ENCODE measurements at places on chromosomes 12 and 14.

- no peak for DNase-seq
Observed at GRCh38 chr12:101582937-101583336, 11.8 kb upstream of the MYBPC1 start.

DNA sequence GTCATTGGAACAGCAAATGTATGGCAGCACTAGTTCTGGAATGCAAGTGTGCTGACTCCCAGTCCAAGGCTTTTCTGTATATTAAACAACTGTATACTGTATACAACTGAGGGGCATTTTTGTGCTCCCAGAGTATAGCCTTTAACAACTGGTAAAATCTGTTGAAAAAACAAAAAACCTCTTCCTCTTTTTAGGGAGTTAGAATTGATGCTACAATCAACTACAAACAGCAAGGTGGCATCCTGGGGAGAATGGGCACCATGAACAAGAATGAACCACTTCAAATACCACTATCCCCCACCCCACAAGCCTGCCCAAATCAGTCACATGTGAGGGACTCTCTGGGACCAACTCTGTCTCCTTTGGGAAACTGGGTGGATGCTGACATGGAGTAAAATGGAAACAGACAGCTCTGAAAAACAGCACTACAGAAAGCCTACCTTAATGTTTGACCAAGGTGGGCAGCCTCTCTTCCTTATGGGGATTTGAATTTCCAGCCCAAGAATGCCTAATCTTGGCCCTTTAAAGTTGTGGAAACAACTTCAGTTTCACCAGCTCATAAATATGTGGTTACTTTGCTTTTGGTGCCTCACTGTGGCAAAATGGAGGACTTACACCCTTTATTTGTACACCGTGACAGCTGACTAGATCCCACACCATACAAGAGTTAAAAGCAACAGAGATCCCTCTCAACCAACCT, 7.5 kb downstream of the VTI1B start:
- no peak for DNase-seq

DNA sequence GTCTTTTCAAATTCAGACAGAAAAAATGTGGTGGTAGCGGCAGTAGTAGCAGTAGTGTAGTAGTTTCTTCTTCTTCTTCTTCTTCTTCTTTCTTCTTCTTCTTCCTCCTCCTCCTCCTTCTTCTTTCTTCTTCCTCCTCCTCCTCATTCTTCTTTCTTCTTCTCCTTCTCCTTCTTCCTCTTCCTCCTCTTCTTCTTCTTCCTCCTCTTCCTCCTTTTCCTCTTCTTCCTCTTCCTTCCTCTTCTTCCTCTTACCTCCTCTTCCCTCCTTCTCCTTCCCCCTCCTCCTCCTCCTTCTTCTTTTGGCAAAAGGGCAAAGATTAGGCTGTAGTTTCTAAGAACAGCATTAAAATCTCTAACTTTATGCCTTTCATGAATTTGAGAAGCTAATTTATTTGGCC, 59.6 kb upstream of the INSM2 start:
- no peak for DNase-seq

- DNase-seq = no peak
Observed at GRCh38 chr14:39733741-39734140, 301.5 kb upstream of the FBXO33 start.

DNA sequence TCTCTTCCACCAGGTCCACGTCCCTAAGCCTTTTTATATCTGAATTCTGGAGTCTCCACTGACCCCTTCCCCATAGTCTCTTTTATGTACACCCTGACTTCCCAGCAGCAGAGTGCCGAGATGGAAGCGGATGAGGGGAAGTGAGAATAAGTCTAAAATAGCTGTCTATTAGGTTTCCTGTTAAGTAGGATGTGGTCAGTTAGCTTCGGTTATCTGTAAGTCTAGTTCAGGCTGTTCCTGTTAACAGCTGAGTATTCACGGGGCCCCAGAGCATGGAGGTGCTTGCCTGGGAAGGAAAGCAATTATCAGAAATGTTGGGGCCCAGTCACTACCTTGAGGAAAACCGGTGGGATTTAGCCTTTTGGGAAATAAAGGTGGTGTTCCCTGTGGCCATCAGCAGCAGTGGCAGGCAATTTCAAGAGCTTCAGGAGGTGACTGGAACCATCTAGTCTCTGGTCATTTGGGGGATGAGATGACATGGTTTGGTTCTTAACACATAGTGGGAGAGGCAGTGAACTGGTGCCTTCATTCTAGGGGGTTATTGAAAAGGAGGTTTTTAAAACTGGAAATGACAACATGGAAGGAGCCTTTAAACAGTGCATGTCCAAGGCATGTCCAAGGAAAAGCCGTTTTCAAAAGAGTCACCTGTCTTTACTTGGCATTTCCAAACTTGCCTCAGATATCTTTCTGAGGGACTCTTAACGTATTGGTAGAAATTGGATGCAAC, 21.8 kb downstream of the CHST11 start:
- no peak for DNase-seq

DNA sequence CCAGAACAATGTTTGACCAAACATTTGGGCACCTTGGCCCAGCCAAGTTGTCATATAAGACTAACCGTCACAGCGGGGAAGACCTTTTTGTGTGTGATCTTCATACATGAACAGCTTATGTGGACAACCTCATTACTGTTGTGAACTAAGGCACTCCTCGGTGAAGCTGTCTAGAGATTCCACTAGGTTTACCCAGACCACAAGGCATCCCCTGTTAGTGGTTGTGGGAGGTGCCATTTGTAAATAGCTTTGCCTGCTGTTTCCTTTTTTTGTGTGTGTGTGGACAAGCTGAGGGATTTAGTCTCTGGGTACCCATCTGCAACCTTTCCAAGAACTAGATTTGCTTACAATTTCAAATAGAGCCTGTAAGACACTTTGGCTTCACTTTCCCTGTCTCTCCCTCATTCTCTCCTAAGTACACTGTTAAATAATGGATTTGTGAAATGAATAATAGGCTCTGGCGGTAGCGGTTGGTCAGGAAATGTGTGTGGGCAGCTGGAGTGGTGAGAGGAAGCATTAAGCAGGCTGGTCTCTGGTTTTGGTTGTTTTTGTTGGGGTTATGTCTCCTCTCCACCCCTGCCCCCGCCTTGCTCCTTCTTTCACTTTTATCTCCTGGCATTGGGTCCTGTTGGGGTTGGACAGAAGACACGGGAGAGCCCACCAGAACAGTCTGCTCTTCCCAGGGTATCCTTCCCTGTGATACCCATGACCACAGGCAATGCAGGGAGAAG, 727.6 kb downstream of the VRK1 start:
- no peak for DNase-seq

DNA sequence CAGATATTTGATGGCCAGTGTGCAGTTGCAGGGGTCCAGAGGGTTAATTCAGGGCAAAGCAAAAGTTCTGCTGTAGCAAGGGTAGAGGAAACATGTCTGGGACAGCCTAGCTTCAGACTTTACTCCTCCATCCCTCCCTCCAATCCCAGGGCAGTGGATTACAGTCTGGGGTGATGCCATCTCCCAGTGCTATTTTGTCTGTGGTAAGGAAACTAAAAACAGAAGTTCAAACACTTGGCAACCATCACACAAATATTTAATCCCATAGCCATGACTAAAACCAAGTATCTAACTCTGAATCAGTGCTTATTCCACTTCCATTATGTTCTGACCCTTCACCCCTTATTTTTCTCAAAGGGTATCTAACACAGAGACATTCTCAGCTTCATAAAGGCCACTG, 61.8 kb downstream of the PIK3C2G start:
- no peak for DNase-seq

DNA sequence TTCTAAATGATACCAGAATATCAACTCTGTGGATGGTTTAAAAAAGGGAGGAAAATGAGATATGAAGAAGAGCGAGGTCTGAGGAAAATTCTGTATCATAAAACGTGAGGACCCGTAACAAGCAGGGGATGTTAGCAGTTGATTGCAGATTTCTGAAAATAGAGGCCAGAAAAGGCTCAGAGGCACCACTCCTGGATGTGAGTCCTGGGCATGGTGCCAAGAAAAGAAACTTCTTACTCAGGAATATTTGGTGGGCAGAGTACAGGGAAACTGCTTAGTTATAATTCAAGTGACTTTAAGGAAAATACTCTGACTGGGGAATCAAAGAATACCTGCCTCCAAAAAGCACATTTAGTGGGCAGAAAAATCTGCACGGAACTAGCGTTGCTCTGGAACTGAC, 85.5 kb downstream of the PRICKLE1 start:
- DNase-seq = no peak

DNA sequence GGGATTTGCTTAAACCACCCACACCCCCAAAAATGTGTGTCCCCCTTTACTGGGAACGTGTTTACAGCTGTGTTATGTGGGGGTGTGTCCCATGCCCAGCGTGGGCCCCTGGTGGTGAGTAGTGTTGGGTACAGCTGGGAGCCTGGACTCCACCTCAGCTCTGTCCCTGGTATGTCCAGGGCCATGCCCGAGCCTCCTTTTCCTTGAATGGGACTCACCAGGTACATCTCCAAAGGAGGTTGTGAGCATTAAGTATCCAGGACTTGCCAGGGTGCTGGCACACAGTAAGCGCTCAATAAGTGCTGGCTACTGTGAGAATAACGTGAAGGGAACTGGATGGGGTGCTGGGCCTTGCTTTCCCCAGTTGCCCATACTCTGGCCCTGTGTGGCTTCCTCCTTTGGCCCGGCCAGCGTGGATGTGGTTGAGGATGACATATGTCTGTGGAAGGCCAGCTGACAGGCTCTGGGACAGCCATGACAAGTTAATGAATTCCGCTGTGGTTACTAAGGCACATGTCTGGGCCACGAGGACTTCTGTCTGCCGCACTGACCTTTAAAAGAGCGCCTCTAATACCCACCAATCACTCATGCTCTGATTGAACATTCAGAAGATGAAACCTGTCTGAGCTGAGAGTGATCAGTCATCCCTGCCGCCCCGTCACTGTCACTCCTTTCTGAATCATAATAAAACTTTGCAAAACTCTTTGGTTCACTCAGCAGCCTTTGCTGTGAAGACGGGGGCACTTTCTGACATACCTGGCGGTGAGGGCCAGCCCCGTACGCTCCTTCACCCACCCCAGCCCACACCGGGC, 74.7 kb downstream of the DIO3 start:
- DNase-seq = no peak

DNA sequence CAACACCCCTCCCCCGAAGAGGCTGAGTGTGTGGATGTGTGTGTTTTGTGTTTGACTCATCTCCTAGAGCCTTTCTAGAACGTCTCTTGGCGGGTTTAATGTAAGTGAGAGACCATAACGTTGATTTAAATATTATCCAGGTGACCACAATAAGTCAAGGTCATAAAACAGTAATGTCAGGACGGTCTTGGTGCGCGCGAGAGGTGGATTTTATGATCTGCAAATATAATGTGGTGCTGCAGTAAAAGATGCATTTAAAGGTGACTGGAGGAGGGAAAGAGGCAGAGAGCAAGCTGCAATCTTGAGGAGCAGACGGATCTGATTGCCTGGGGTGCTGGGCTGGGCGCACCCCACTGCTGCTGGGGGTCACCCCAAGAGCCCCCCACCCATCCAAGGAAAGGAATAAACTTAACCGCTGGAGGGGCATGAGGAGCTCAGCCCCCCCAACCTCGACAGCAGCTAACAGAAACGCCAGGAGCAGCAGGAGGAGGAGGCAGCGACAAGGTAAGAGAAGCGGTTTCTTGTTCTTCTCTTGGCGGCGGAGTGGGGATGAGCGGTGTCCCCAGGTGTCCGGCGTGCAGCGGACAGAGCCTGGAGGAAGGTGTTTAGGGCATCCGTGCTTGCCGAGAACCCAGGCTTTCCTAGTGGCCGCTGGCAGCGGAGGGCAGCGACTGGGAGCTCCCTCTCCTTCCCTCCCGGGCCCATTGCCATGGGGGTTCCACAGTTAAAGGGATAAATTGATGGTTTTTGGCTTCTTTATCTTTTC, 5.5 kb downstream of the HOXC10 start:
- no peak for DNase-seq

DNA sequence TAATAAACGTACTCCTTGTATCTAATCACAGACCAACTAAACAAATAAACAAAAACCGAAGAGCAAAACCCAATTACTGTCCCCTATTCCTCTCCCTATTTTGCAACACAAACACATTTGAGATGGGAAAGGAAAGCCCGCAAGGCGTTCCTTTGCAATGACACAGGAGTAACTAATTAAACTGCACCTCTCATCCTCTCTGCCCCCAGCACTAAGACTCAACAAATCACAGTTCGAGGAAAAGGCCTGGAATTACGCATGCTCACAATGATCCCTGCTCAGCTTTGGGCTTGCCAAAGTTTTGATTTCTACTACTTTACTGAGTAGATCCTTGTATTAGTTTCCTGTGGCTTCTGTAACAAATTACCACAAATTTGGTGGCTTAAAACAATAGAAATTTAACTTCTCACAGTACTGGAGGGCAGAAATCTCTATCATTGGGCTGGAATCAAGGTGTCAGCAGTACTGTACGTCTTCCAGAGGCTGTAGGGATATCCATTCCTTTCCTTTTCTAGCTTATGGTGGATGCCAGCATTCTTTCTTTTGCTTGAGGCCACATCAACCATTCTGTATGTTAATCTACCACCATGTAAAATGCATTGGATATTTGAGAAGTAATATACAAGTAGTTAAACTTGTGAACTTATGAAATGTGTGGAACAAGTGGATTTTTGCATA, 123.0 kb downstream of the NAV3 start:
- DNase-seq = no peak

GRCh38 chr12:20289520-20289919, 78.8 kb upstream of the PDE3A start:
- no peak for DNase-seq

DNA sequence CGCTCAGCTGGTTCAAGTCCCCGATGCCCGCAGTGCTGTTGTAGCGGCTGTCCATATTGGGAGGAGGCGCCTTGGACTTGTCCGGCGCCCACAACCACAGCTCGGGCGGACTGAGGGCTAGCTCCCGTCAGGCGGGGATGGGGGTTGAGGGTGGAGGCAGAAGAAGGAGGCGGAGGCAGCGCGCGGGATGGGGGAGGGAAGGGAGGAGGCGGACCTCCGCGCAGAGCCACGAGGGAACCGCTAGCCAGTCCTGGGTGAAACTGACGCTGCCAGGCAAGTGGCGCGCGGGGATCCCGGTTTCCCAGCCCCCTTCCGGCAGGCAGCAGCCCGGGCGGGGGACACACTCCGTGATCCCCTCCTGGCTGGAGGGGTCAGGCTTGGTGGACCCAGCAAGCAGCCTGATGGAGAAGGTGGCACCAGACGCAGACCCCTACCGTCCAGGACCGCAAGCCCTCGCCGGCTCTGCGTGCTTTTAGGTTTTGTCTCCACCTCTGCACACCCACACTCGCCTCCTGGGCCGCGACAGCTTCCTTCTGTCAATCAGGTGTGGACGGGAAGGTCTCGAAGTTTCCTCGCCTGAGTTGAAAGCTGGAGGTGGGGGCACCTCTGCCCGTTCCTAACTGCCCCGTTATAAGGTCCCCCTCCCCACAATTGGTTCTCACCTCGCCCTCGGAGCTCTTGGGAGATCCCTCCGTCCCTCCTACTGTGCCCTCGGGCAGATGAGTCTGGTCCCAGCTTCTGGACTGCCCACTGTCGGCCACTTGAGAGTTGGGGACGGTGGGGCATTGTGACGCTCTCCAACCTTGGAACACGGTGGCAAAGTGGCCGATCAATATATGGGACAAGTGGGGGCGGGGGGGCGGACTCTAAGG, at the start of gene CPNE8:
TSS of gene CPNE8 (minus strand) at position 112 of the 872 bp plus-strand sequence. CDS start at position 55, 57 bp downstream.
- no peak for DNase-seq

GRCh38 chr12:106080791-106081170, 58.0 kb downstream of the NUAK1 start:
- no peak for DNase-seq

All from epithelial cell of prostate (primary cell).